ENCODE measurements at places on chromosomes 1 and 21. TPM values are rescaled to one million over a fixed set of nuclear protein-coding genes. Genes with fewer than 3 reads are reported as not detected.
A peak's percentile ranks its signal among the peaks of the same experiment; 100 is the strongest.

Gene CACNA1S
- 0.55 TPM for total RNA-seq

GRCh38 chr21:33451634-33452071 lies 28.1 kb downstream of the TMEM50B start:
- no peak for DNase-seq

DNA sequence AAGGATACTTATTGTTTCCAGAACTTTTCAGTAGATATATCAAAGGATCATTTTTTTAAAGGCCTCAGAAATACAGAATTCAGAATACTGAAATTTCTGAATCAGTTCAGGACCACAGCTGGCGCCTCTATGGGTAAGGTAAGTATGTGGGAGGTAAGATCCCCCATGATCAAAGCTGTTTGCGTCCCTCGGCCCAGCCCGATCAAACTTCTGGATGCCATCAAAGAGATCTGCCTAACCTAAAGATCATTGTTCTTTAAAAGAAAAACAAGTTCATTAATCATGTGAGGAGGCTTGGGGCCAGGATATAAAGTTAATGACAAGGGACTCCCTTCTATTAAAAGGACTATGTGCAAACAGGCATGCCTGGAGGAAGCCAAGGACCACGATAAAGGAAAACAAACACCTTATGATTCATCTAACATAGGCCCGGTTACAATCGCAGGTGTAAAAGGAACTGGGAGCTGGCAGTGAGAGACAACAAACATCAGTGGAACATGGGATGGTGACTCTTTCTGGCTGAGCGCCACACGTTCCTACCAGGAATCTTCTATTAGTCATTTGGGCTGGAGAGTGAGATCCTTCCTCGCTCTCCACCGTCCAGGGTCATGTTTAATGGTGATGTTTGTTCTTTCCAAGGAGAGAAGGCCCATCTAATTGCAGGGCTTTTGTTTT lies 2.8 kb upstream of the BACE2 start:
- DNase-seq = no peak

Gene CHRM3
- 5.4 TPM for total RNA-seq

Gene NR1I3
- not detected for total RNA-seq

Gene AKNAD1
- total RNA-seq = 0.67 TPM

Gene KIF26B
- 3.4 TPM for total RNA-seq

GRCh38 chr1:39720094-39720999 lies 18.3 kb upstream of the PPIE start:
- DNase-seq = no peak

DNA sequence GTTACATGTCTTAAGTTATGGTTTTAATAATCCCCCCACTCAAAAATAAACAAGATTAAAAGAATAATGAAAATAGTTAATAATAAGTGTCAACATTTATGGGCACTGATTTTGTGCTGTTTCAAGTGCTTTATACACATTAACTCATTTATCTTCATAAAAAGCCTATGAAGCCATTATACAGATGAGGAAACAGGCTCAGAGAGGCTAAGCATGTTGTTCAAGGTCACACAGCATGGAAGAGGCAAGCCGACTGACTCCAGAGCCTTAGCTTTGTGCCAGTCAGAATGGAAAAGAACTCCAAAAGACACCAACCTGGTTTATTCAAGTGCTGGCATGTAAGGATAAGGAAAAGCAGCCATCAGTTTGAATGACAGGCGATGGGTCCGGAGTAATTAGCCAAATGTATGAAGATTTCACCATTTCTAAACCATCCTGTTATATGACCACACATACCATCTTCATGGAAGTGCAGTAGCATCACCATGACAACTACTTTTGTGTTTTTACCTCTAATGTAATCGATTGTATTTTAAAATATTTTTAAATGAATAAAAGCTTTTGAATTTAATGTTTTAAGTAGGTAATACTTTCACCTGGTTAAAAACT lies 14.4 kb upstream of the ID3 start:
- no peak for DNase-seq

GRCh38 chr1:156176610-156177210 lies 17.2 kb upstream of the SLC25A44 start:
- DNase-seq = peak; percentile 57

Measured in upper lobe of right lung (tissue), 1 donor.